ENCODE measurements at places on chromosomes 4 and X.
A peak's percentile ranks its signal among the peaks of the same experiment; 100 is the strongest.

DNA sequence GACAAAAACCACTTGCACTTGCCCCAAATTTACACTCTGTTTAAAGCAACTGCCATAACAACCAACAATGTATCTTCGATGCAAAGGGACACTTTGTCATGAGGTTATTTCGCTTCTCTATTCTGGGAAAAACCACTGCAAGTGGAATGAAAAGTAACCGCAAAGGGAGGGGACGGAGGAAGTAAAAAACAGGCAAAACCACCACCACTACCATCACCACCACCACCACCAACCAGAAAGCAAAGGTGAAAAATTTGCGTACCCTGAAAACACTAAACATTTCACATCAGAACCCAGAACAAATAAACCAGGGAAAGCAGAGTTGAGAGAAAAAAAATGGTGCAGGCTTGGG is 1.2 kb upstream of the N4BP2 start:
- no peak for DNase-seq

- DNase-seq = no peak
Measured at GRCh38 chr4:135325264-135325663, 1123.7 kb upstream of the PABPC4L start.

GRCh38 chrX:41629539-41629938 is 59.2 kb upstream of the GPR34 start:
- no peak for DNase-seq

DNA sequence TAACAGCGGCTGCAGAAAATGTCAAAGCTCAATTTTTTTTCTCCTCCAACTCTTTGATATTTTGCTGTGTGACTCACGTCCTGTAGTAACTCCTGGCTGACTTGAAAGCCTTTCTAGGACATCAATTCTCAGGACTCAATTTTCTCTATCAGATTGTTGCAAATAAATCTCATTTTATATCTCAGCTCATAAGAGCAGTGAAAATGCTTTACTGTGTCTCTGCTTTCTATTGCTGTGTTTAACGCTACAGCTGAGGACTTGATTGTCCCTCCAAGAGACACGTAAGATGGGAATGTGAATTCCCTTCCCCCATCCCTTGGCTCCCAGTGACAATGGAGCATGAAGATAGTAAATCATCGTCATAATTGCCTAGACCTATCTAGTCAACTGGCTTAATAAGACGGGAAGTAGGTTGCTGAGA is 20.5 kb upstream of the CBR4 start:
- no peak for DNase-seq

DNA sequence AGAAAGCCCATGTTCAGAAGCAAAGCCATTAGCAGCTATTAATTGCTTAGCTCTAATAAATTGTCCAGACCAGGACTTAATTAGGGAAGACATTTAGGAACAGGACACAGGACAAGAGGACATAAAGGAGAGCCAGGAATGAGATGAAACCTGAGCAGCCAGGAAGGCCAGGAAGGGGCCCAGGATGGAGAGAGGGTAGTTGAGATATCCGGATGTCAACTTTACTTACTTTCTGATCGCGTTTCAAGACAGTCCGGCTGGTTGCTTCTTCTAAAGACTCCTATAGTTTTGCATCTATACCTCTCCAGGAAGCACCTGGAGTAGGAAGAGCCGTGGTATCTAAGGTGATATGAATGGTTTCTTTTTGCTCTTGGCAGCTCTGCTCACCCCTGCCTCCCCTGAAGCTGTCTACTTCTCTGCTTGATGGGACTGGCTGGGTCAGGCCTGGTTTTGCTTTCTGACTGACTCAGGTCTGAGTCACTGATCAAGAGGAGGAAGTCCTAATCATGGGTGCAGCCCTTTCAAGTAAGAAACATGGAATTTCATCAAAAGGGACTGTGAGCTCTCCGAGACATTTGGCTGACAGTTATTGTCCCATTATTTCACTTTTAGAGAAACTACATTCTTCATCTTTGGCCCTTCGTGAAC is 733.3 kb downstream of the RPA4 start:
- peak; percentile 49 for DNase-seq

DNA sequence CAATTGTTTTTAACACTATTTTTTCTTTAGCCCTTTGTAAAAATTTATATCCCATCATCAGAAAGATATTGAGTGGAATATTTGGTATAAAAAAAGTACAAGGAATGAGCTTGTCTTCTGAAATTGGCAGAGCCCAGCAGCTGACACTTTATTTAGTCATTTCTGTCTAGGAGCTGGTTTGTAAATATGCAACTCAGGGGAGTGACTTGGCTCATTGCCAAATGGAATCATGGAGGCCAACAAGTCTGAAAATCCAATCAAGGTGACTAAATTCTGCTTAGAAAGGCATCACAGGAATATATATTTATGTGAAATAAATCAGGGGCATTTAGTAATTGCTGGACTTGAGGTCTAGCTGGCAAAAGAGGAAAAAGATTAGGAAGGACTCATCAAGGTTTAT is 74.4 kb downstream of the OTC start:
- no peak for DNase-seq

GRCh38 chrX:47217121-47217851 is 1.2 kb upstream of the CDK16 start:
- no peak for DNase-seq

DNA sequence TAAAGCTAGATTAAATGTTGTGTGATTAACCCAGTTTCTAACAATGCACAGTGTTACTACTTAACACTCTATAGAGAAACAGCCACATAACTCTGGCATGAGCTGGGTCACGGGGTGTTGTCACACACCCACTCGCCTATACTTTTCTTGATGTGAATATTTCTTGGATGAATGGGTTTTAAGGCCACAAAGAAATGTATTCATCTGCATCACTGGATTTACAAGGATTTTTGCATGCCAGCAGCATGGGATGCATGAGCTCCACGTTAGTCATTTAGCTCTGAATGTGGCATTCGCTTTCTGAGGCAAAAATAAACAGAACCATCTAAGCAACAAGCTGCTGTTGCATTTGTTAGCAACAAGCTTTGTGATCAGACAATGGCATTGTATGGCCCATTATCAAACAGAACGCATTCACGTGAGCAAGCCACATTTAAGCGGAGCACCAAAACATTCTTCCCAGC is 89.7 kb downstream of the LRP2BP start:
- DNase-seq = no peak

DNA sequence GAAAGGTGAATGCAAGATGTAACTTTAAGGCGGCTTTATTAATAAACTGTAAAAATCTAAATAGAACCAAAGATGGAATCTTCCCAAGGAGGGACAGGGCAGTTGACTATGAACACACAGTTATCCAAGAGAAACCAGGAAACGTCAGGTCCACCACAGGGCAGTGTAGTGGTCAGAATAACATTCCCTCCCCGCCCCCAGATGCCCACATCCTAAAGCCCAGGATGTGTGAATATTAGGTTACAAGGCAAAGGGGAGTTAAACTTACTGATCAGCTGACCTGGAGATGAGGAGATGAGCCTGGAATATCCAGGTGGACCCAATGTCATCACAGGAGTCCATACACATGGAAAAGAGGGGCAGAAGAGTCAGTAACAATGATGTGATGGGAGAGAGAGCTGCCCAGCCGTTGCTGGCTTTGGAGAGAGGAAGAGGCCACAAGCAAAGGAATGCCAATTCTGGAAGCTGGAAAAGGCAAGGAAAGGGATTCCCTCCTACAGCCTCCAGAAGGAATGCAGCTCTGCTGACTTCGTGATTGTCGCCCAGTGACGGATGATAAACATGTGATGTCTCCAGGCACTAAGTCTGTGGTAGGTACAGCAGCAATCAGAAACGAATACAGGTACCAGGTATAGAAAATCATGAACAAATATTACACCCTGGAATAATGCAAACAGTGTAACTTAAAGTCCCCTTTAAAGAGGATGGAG is 5.2 kb downstream of the SH3KBP1 start:
- DNase-seq = no peak

DNA sequence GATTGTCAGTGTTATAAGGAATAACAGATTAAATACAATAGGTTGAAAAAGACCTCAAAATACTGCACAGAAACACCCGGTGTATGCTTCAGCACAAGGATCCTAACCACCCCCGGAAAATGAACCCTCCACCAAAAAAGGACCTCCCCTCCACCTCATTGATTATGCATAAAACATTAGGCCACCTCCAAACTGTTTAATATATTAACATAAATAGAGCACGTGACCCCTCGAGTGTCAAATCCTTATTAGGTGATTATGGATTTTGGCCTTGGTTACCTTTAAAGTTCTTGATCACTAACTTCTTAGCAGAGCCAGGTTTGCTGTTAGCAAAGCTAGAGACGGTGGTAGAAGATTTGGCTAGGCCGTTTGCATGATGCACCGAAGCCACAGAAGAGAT is 958 bp downstream of the CUL4B start:
- no peak for DNase-seq

GRCh38 chr4:176592976-176593670 is 199.6 kb downstream of the VEGFC start:
- DNase-seq = no peak

DNA sequence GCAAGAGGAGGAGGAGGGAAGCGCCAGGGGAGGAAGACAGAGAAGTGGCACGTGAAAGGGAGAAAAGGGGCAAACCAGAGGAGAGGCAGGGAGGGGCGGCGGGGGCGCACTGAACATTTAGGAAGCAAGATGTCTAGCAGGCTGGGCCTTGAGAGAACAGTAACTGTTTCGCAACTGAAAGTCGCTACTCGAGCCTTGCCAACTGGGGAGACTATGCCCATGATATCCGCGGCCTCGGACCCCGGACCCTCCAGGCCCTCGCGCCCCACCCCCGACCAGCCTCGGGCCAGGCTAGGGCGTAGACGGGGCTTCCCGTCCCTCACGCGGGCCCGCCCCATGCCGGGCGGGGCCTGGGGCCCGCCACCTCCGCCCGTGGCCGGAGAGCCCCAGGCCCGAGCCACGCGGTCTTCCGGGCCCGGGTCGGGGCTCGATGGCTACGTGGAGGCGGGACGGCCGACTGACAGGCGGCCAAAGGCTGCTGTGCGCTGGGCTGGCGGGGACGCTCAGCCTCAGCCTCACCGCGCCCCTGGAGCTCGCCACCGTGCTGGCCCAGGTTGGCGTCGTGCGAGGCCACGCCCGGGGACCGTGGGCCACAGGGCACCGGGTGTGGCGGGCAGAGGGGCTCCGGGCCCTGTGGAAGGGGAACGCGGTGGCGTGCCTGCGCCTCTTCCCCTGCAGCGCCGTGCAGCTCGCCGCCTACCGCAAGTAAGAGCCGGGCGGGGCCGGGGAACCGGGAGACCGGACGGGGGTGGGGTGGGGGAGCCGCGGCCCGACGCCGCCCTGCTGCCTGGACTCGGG is at the start of gene SLC25A43:
Gene SLC25A43, plus strand, starts transcription at position 363 of the 798 bp plus-strand sequence. Its CDS starts 68 bp downstream, at position 431.
- DNase-seq = peak; percentile 44

DNA sequence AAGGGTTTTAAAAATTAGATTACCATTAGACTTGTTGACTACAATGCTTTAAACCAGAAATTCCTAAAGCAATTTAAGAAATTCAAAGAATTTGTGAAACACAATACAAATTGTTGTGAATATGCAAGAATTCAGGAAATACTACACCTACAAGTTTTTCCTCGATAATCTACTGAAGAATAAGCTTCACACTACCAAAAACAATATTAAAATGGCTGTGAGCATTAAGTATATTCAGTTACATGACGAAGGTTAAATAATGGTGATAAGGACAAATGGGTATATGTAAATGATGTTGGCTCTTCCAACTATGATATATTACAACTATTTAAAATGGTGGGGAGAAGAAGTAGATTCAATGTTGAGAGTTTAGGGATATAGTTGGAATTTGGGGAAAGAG is 111.1 kb upstream of the HTR2C start:
- DNase-seq = no peak

DNA sequence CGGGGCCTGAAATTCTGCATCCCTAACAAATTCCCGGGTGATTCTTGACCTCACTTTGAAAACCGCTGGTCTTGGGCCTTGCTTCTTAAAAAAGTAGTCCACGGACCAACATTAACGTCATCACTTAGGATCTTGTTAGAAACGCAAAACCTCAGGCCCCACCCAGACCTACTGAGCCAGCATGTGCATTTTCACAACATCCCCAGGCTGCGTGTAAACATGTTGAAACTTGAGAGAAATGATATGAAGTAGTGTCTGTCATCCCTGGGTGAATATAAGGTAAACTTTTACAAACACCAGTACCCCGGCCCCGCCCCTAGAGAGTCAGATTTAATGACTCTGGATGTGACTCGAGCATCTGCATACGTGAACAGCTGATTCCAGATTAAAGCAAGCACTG is 33.7 kb downstream of the SORBS2 start:
- no peak for DNase-seq

DNA sequence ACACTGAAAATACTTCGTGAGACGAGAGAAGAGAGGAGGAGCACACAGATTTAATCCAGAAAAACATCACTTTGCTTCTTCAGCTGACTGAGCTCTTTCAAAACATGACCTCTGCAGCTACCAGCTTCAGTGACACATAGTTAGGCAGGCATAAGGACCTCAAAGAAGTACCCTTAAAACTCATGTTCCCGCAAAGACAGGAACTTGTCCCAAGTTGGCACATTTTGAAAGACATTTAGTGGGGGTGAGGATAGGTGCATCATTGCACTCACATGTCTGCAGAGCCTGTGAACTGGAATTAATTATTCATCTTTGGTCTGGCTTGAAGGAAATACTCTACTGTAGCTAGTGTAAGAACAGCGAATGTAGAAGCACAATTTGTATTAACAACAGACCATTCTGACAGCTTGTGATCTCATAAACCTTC is 221.8 kb downstream of the MGST2 start:
- no peak for DNase-seq

DNA sequence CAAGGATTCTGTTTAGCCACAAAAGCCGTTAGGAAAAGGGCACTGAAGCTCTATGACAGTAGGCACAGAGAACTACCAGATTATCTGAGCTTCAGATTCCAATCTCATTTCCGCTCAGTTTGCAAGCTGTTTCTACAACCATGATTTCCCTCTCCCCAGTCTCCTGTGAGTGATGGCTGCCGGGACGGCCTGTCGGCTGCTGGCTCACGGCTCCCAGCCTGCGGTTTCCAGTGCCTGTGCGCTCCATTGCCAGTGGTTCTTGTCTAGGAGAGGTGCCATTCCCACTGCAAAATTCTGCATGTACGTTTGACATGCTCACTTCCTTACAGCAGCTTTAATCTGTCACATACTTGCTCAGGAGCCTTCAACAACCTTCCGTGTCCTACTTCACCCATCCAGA is 429.1 kb upstream of the FRG1 start:
- no peak for DNase-seq

- no peak for DNase-seq
Measured at GRCh38 chrX:2781226-2781571, 29.4 kb downstream of the XG start.

DNA sequence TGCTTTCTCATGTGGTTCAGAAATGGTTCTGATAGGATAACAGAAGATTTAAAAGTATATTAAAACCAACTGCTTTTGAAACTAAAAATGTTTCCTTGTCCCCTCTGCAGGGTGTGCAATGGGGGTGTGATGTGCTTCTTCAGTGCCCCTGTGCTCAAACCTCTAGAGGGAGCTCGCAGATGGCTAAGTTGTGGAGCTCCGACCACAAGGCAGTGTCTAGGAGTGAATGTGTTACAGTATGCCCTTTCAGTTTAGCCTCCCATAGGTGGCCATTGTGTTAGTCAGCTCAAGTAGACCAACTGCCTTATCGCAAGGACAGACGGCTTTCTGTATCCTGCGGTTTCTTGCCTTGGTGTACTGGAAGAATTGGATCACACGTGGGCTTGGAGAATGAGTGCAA is 130.5 kb downstream of the TENT5D start:
- DNase-seq = no peak

- DNase-seq = no peak
Measured at GRCh38 chrX:100964362-100964761, 5.1 kb upstream of the ARL13A start.

Data from ureter (tissue), 1 donor.